ENCODE measurements at places on chromosomes 4 and X.

DNA sequence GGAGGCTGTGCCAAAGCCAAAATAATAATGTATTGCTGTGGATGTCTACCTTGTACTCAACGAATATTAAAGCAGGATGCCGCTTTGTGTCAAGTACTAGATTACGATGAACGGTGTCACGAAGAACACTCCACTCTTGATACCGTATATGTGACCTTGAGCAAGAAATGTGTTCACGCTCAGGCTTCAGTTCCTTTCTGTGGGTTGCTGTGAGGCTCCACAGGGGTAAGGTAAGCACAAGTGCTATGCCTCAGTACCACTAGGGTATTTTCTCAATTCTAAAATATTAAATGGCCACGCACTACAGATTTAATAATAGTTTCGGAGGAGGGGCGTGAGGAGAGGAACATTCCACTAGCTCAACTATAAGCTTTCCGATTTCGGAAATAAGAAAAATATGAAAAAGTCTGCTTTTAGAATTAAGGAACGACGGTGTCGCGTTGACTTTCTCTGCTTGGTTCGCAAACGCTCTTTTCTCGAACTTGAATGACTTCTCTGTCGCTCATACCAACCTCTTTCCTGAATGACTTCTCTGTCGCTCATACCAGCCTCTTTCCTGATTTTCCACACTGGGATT lies 607 bp upstream of the SCOC start:
- DNase-seq, result peak; percentile 50

DNA sequence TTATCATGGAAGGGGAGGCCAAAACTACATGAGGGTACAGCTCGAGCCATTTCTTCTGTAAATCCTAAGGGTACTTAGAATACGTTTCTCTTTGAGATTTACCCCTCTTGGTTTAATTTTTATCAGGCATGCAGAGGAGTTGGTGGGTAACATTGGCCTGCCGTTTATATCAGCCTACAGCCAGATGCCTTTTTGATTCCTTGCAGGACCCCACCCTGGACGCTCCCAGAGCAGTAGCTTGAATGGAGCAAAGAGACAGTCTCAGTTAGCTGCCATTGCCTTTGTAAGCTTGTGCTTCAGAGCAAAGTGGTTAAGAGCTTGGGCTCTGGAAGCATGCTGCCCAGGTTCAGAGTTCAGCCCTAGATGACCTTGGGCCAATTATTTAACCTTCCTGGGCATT lies 9.0 kb downstream of the DOCK11 start:
- DNase-seq, result no peak

DNA sequence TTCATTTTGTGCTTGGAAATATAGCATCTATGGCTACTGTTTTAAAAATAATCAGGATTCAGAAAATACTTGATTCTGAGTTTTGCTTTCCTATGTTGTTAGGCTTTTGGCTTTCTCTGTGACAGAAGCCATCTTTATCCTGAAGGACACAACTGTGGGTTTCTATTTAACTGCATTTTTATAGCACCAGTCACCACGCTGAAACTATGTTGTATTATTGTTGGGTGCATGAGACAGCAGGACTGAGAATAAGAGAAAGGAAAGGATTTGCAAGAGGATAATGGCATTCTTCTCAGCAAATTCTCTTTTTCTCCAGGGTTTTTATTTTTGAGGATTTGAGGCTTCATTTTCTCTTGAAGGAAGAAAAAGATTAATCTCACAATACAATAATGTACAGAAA lies 10.1 kb upstream of the NEUROG2 start:
- no peak for DNase-seq

DNA sequence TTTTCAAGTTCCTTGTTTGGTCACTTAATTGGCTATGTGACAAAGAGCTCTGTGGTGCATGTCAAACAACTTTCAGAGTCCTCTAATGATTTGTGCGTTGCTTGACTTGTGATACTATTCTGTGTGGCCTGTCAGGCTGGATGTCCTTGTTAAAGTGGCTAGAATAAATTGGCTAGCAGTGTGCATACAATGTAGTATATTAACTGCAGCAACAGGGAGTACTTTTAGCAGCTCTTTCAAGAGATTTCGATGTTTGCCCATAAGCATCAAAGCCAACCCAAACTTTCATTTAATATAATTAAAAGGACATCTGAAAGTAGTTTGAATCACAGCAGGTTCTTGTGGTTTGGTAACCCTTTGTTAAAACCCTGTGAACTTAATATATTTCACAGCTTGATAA lies 718.9 kb downstream of the ADGRL3 start:
- DNase-seq, result no peak
